Activated T-cell treated with anti-CD3 and anti-CD28 coated beads for 24 hours (primary cell): ENCODE measurements at places on chromosomes 13 and 19.
A peak's percentile ranks its signal among the peaks of the same experiment; 100 is the strongest.

GRCh38 chr13:102721800-102722231, 27.0 kb upstream of the METTL21C start:
- DNase-seq, result no peak

- peak; percentile 58 for DNase-seq
Measured at GRCh38 chr19:47190167-47190727, 40.8 kb downstream of the BBC3 start.

DNA sequence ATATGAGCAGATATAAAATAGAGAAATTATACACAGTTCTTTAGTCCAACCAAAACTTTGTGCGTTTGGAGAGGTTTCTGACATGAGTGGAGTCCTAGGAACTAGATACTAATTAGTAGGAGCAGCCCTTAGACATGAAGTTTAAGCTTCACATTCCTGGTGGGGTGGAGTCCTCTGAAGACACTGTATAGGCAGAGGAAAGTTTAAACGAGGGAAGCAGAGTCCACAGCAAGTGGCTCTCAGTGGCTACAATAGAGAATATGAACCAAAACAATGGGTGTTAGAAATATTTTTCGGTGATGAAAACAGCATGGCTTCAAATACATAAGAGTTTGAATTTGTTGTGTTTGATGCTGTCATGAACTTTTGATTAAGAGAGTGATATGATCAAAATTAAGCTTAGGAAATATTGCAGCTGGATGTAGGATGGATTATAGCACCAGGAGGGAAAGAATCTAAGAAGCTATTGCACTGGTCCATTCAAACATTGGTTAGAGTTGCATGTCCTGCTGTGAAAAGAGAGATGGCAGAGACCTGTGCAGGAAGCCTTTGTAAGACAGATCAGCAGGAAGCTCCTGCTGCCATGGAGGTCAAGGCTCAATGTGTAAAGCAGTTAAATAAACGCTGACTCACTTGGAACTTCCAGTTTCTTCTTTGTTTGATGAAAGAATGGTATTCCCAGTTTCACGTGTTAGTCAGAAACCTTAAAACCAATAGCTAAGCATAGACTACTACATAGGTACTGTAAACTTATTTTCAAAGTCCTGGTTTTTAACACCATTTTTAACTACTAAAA, 175.2 kb downstream of the TDRD3 start:
- no peak for DNase-seq

DNA sequence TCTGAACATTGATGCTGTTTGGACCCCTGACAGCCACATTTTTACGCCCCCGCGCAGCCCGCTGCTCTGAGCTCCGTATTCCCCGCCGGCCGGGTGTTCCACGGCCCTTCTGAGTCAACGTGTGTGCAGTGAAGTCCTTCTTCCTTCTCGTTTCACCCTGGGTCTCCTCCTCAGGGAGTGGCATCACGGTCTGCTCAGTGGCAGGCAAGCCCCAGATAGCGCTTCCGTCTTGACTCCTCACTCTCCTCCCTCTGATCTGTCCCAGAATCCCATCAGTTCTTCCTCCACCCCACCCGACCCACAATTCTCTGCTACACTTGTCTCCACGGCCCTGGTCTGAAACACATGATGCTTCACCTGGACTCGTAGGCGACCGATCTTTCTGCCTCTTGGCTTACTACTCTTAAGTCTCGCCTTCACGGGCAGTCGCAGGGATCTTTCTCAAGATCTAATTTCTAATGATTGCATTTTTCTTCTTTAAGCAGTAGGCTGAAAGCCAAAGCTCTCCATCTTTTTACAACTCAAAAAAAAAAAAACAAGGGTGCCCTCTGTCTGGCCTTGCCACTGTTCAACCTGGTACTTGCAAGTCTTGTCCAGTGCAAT, 33.9 kb downstream of the CCNE1 start:
- no peak for DNase-seq

DNA sequence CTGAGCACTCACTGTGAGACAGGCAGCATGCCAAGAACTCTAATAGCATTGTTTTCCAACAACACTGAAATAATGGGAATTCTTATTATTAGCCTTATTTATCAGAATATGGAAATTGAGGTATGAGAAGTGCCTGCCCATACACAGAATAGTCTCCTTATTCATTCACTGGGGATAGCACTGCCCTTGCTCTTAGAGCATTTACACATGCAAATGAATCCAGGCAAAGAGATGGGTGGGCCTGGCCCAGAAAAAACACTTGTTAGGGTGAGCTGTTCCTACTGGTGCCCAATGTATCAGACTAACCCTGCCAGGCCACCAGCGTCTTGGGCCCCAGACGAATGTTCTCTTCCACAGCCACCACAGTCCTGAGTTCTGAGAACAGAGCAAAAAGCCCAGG, 112.9 kb downstream of the TUBA3C start:
- no peak for DNase-seq

GRCh38 chr13:110309661-110310524, 2.8 kb downstream of the COL4A2 start:
- no peak for DNase-seq

- DNase-seq, result no peak
Measured at GRCh38 chr13:40640845-40641458, 25.5 kb downstream of the FOXO1 start.

DNA sequence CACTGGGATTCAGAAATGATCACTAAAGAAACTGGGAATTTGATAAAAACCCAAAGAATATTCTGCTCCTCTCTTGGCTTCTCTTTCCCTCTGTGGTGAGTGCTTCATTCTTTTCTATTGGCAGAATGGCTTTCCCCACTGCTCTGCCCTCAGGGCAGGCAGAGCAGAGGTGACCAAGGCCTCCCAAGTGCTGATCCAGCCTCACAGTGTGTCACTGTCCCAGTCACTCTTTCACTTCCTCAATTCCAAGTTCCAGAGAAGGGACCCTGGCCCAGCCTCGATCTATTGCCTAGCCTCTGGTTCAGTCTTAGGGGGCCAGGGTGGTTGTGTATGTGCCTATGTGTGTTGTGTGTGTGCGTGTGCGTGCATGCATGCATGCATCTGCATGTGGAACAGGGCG, 180.6 kb upstream of the TMTC4 start:
- DNase-seq, result no peak

DNA sequence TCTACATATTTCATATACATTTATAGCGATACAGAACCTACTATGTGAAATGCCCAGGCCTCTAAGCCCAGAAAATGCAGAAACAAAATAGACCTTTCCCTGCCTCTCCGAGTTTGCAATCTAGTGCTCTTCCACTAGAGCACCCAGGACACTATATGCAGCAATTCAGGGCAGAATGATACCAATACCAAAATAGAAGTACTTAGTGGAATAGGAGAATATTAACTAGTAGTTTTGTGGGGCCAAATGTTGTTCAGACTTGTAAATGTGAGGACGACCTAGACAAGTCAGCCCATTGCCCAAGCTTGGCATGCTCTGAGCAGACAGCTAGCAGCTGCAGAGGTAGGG, 35.8 kb upstream of the FLT1 start:
- no peak for DNase-seq

GRCh38 chr19:28065026-28065425, 1147.9 kb downstream of the UQCRFS1 start:
- no peak for DNase-seq

DNA sequence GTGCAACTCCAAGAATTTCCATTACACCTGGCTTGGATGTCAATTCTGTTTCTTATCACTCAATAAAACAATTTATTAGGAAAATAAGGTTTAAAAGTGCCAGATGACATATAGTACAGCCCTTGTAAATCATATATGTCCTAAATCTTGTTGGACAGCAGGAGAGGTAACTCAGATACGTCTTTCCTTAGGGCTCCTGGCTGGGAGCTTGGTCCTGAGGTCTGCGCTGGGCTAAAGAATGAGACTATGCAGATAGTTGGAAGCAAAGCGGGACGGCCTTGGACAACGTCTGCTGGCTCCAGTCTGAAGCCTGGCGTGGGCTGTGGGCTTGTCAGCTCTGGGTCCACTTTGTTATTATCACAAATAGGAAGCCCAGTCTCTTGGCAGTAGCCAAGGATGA, 377.0 kb downstream of the DLEU7 start:
- DNase-seq, result no peak

- no peak for DNase-seq
Measured at GRCh38 chr13:101833671-101834070, 381.2 kb downstream of the ITGBL1 start.

DNA sequence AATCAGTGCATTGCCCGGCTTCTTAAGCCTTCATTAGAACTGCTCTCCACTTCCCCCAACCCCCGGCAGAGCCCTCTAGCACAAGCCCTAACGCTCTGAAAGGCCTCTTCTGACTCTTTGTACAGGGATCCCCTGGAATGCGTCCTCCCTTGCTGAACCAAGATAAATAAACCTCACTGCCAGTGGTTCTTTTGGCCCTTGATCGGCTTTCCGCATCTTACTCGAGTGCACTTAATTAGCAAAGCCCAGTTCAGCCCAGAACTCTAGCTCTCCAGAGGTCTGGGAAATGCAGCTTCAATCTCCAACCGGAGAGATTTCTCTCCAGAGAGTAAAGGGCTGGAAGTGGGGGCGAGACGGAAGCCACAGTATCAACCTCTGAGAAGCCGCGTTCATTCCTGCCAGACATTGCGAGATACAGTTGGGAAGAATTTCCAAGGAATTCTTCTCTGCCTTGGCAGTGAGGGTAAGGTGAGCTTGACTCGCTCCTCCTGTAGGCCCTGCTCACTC, 8.7 kb upstream of the ZNF444 start:
- DNase-seq, result no peak

DNA sequence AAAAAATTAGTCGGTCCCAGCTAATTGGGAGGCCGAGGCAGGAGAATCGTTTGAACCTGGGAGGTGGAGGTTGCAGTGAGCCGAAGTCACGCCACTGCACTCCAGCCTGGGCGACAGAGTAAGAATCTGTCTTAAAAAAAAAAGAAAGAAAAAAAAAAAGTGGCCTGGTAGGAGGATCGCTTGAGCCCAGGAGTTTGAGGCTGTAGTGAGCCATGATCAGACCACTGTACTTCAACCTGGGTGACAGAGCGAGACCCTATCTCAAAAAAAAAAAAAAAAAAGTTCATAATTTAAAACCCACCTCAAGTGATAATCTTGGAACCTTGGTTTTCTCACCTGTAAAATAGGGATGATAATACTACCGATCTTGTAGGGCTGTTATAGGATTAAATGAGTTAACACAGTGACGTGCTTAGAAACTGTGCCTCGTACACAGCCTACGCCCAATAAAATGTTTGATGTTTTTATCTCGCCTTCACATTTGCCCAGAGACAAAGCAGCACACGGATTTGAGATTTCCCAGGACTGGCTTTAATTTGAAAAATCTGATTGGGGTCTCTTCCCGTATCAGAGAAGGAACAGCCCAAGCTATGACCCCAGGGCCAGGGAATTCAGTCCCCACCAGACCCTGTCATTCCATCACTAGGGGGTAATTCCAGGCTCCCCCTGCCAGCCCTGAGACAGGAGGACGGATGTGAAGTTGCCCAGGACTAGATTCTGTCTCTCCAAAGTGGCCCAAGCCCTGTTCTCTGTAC, 3.6 kb downstream of the SERTAD1 start:
- no peak for DNase-seq

- DNase-seq, result no peak
Measured at GRCh38 chr13:50919277-50919676, 9.7 kb downstream of the RNASEH2B start.

DNA sequence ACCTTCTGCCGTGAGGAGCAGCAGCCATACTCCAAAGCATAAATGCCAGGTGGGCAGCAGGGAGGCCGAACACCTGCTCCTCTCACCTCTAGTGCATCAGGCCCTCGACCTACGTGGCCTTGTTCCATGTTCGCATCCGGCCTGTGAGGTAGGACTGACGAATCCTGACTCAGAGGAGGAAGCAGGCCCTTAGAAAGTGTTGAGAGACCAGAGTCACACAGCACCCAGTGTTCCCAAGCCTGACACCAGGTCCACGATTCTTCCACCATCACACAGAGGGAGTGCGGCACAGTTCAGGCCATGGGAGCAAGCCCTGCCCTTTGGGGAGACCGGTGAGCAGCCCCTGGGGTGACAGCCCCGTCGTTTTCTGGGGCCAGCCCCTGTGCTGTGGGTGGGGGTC, 14.7 kb downstream of the ATP12A start:
- DNase-seq, result no peak

DNA sequence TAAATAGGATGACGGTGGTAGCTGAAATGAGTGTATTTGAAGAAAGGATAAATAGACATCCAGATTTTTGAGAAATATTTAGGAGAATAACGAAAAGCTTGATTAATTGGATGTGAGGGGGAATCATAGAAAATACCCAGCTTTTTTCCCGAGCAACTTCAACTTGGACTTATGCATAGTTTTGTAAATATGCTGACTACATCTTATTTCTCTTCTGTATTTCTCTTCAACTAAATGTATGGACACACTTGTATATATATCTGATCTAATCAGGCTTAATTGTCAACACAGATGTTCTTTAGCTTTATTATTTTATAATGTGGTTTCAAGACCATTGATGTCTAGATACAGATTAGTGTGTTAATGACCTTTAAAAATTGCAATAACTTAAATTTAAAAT, 685.0 kb downstream of the SLITRK1 start:
- no peak for DNase-seq

DNA sequence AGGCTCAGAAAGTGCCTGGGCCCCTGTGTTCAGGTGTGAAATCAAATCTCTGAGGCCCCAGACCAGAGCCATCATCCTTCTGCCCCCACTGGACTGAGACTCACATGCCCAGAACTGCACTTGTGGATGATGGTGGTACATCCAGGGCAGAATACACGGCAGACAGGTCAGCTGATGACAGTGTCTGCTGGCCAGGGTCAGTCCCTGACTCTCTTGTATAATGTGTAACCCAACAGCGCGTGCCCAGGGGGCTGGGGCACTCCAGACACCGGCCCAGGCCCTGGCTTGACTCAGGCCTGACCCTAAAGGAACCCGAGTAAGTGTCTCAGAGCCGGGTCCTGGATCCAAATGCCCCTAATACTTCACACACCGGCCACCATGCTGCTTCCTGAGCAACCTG, 37.4 kb upstream of the GATAD2A start:
- DNase-seq, result no peak

DNA sequence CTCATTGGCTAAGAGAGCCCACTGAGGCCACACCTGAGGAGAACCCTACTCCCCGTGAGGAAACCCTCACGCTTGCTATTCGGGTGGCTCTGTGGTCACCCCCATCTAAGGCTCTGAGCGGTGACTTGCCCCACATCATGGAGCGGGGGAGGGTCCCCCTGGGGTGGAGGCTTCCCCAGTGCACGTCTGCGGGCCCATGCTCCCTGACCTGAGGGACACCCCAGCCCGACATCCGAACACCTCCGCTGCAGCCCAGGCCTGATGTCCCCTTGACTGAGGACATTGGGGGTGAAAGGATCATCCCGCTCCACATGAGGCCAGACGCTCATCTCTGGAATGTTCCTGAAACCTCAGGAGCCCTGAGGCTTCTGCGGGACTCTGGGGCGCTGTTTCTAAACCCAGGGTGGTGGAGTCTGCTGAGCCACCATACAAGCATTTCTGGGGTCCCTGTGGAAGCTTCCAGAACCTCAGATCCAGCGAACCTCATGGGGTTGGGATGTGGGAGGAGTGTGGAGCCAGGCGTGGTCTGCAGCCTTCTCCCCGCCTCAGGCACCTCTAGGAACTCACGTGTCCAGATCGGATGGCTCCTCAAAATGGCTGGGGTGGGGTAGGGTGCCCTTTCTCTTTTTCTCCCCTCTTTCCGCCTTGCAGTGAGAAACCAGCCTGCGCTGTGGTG, 19.9 kb downstream of the TMED1 start:
- DNase-seq, result no peak
